Activated naive CD4-positive, alpha-beta T cell treated with anti-CD3 and anti-CD28 coated beads for 36 hours (primary cell): ENCODE measurements at places on chromosomes 1 and 21.

- no peak for DNase-seq
These were observed 13.1 kb upstream of the KCNQ4 start for GRCh38 chr1:40770296-40771070.

DNA sequence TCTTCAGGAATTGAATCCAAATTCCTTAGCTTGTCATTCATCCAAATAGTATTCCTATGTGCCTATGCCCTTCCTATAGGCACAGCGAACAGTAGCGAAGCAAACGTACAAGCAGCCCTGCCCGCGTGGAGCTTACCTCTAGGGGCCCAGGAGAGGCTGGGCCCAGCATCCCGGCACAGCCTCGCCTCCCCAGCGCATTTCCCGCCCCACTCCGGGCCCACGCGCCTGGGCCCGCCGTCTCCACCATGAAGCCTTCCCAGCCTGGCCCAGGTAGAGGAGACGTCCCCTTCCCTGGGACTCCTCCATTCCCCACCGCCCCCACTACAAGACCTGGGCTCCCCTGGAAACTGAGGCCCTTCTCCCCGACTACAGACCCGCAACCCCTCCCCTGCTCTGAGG is 245 bp upstream of the TMEM269 start:
- DNase-seq, result no peak

GRCh38 chr1:36533897-36534296 is 51.2 kb upstream of the CSF3R start:
- DNase-seq, result no peak

DNA sequence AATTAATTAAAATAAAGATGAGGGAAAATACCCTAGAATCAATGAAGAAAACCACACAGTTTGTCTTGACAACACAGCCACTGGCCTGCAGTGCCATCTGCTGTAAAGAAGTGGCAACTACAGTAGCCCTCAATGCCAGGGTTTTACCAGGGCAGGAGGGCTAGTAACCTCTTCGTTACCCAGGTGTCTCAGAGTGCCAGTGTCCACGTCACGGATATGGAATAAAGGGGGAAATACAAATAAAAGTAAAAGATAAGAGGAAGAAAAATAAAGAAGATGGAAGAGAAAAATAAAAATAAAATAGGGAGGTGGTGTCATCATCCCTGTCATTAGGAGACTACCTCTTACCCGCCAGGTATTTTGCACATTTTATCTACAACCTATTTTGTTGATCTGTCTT is 14.2 kb upstream of the SLC44A3 start:
- peak; percentile 66 for DNase-seq

- DNase-seq, result no peak
These were observed 32.2 kb upstream of the CA6 start for GRCh38 chr1:8913457-8913856.

GRCh38 chr1:147236959-147237791 is 5.3 kb upstream of the CHD1L start:
- no peak for DNase-seq

DNA sequence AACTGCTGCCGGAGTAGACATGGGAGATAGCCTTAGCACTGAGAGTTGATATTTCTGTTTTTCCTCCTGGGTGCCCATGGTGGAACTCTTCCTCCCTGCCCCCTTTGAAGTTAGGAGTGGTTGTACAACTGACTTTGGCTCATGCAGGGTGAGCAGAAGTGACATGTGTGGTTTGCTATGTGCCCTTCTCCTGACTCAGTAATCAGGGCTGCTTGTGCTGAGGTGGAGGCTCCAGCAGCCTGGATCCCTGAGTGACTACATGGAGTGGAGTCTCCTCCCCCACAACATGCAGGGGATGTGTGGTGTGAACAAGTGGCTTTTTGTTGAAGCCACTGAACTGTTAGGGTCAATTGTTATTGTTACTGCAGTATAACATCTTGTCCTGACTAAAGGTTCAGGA is 261.6 kb downstream of the CAMTA1 start:
- DNase-seq, result no peak

DNA sequence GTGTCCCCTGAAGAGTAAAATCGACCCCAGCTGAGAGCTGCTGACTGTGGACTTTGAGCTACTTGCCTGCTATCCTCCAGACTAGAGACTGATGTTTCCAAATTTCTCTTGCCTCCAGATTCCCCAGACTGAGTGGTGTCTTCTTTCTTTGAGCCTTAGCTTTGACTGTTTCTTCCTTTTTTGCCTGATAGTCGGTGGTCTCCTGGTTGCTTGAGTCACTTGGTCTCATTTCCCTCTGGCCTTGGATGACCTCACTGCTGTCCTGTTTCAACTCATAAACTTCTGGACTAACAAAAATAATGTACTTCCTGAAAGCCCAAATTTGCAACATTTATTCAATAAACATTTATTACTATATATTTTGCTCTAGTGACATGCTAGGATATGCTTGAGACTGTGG is 52.9 kb upstream of the DIPK1A start:
- no peak for DNase-seq

GRCh38 chr1:15412175-15412800 is 2.6 kb downstream of the EFHD2 start:
- DNase-seq, result peak; percentile 37

DNA sequence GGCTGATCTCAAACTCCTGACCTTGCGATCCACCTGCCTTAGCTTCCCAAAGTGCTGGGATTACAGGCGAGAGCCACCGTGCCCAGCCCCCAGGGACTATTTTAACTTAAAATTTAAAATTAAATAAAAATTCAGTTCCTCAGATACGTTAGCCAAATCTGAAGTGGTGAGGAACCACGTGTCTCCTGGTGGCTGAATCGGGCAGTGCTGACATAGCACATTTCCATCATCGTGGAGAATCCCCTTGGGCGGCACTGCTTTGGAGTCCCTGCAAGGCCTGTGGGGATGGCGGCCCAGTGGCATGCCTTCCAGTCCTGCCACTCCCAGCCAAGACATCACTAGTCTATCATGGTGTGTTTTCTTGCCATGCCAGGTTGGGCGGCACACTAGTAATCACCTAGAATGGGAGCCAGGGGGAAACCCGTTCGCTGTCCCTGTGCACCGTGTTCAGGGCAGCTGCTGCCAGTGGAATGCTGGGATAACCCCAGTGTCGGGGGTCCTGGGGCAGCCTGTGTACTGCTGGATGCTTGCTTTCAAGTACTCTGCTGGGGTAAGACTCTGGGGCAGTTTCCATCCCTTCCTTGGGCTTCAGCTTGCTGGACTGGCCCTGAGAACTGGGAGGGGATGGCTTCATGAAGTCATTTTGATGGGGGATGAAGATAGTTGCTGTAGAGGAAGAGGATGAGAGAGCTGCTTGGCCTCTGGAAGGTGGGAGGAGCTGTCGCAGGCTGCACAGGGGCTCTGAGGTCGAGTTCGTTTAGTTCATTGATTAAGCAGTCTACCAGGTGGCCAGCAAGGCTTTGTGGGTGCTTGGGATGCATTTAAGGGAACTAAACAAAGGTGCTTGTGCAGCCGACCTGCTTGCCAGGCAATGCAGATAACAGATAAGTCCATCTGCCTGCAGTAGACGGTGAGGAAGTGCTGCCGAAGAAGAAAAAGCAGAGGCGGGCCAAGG is 4.6 kb downstream of the ZBTB48 start:
- DNase-seq, result no peak

GRCh38 chr1:100622037-100622436 is 84.1 kb downstream of the GPR88 start:
- peak; percentile 40 for DNase-seq

GRCh38 chr21:25735646-25736597 is 1.1 kb downstream of the GABPA start:
- peak; percentile 86 for DNase-seq

- DNase-seq, result no peak
These were observed 26.2 kb downstream of the SLC66A1 start for GRCh38 chr1:19338323-19338762.

- peak; percentile 69 for DNase-seq
These were observed 8.6 kb upstream of the EPHA2 start for GRCh38 chr1:16164213-16165072.

DNA sequence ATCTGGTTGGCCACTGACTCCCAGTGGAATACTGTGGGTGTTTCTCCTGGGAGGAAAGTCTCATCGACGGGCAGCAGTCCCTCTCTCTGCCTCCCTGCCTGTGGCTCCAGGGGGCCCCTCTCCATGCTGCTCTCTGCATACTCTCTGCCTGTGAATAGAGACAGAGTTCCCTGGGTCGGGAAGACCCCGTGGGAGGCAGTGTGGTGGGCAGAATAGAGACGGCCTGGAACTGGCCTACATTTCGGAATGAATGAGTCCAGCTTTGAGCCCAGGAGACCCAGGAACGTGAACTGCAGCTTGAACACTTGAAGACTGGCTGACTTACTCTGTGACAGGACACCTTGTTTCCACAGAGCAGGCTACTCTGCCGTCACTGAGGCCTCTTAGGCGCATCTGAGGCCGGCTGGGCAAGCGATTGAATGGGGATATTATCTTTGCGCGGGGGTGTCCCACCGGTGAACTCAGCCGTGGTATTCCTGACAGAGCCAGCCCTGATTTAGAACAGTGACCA is 64.0 kb downstream of the KIF21B start:
- no peak for DNase-seq

GRCh38 chr1:39332291-39332690 is 127.8 kb downstream of the MACF1 start:
- no peak for DNase-seq

DNA sequence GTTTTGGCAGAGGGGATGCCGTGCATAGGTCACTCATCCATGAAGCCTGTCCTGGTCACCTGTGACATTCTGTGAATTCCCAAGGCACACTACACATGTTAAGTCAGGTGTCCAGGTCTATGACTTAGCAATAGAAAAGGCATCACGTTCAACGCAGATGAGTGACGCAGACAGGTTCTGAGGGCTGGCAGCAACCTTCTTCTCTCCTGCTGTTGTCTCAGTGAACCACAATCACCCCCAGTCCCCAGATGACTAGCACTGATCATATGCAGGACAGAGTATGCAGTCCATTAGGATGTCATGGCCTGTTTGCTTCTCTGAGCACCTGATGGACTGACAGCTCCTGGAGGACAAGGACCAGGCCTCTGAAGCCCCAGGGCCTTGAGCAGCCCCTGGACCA is 157.8 kb upstream of the KAZN start:
- DNase-seq, result no peak

DNA sequence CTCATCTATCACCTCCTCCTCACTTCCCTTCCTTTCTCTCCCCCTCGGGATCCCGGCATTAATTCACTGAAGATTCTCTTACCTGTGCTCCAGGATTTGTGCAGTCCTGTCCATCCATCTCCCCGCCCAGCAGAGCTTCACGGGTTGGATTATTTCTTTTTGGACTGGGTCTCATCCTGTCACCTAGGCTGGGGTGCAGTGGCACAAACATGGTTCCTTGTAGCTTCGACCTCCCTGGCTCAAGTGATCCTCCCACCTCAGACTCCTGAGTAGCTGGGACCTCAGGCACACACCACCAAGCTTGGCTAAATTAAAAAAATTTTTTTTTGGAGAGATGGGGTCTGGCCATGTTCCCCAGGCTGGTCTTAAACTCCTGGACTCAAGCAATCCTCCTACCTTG is 12.3 kb upstream of the CSF3R start:
- no peak for DNase-seq

GRCh38 chr1:205977402-205978014 is 25.7 kb downstream of the RAB7B start:
- peak; percentile 88 for DNase-seq

DNA sequence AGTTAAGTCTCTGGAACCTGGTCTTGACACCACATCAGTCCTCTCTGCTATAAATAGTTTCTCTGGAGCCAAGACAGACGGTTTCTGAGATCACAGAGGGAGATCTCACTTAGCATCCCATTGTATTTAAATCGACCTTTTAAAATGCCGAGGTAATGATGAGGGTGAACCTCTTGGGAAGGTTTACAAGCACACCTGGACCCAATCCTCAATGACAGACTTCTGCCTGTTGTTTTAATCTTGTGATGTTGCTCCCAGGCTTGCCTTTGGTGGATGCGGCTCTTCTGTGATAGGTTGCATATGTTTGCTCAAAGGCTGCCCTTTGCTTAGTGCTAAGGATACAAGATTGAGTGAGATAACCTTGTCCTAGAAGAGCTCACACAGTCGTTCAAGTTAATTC is 104.6 kb upstream of the L1TD1 start:
- DNase-seq, result no peak

DNA sequence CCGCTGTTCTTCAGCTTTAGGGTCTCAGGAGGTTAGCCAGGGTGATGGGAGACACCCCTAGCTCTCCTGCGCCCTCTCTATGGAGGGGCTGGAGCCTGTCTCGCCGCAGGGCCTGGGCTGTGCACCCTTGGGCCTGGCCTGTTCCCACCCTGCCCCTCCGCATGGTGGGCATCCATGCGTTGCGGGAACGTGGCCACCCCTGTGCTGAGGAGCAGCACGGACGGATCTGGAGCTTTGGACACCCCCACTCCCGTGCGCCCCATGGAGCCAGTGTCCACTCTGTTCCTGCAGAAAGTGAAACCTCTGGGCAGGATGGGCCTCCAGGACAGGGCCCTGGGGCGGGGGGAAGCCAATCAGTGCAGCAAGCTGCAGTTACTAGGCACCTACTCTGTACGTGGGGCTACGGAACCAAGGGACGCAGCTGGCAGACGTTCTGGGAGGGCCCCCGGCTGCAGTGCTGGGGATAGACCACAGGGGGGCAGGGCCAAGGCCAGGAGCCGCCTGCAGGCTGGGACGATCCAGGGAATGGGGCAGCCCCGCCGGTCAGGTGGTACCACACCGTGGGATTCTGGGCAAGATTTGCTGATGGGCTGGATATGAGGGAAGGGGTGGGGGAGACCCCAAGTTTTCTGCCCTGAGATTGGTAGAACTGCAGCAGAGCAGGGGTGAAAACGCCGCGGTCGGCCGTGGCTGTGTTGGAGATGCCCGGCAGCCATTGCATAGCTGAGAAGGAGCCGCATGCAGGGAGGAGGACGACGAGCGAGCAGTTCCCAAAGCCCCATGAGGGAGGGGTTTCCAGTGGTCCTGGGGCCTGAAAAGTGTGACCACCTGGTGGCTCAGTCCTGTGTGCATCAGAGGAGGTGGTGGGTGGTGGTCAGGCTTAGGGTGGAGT is 43.3 kb downstream of the TP73 start:
- DNase-seq, result peak; percentile 38

GRCh38 chr1:57235730-57236510 is 187.9 kb downstream of the DAB1 start:
- no peak for DNase-seq

DNA sequence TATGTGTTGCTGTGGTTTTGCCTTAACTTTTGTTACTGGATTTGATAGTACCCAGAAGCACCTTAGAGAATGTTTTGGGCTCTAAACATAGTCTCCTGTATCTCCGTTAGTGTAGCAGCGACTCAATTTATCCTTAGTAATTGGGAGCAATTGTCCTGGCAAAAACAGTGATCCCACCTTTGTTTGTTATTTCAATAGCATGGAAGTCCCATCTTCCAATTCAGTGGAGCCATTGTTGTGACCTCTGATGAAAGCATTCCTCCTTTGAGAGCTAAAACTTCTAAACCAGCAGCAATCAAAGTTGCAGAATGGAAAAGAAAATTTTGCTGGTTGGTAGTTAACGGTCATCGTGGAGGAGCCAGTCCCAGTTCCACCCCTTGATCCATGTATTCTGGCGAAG is 34.7 kb downstream of the RTCA start:
- DNase-seq, result no peak

GRCh38 chr1:12565966-12566352 is 52.1 kb downstream of the DHRS3 start:
- no peak for DNase-seq
